ENCODE measurements at places on chromosomes 3 and 15.
A peak's percentile ranks its signal among the peaks of the same experiment; 100 is the strongest.

DNA sequence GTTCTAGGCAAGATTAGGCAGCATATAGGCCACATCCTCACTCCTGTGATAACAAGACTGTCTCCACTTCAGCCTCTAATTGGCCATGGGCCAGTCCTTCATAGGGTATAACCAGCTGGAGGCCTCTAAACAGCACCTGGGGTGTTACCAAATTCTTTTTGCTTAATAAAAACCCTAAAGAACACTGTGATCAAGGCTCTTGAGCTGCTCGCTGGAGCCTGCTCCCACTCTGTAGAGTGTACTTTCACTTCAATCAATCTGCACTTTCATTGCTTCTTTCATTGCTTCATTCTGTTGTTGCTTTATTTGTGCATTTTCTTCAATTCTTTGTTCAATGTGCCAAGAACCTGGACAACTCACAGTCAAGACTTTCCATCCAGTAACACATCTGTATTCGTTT is 36.2 kb upstream of the TOPBP1 start:
- DNase-seq: no peak

GRCh38 chr15:38048001-38048455 is 113.6 kb downstream of the TMCO5A start:
- no peak for DNase-seq

GRCh38 chr3:190089711-190090110 is 31.0 kb downstream of the P3H2 start:
- no peak for DNase-seq

DNA sequence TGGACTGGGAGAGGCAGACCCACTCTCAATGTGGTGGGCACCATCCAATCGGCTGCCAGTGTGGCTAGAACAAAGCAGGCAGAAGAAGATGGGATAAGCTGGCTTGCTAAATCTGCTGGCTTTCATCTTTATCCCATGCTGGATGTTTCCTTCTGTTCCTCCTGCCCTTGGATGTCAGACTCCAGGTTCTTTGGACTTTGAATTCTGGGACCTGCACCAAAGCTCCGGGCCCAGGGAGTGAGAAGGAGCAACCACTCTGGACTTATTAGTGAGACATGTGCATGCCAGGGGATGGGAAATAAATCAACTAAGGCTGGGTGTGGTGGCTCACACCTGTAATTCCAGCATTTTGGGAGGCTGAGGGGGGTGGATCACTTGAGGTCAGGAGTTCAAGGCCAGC is 20.0 kb upstream of the OSBPL11 start:
- DNase-seq: no peak

DNA sequence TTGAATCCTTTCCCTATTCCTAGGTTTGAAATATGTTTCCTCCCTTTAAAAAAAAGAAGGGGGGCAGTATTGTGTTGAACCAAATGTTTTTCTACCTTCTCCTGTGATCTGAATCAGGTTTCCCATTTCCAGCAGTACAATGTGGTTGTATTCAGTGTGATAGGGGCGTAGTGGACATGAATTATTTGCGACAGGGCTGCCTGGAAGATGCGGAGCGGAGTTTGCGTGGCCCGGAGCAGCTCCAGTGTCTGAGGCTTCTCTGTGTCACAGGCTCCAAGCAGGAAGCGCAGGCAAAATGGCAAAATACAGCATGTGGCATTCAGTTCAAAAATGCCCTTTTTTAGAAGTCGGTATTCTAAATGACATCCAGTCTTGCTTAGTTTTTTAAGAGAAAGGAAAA is 154.4 kb downstream of the PGPEP1L start:
- DNase-seq: peak; percentile 86

DNA sequence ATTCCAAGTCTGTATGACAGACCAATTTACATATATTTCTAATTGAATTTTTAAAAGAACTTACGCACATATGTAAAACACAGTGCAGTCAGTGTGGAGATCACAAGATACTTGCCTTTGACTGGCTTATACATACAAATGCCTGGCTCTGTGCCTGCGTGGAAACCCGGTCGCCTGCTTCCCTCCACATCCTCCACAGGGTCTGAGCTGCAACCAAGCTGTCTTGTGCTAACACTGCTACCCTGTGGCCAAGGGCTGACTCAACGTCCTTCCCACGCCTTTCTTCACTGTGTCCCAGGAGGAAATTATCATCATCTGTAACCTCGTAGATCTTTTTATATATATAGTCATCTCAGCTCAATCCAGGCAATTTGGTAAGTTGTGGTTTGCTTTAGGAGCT is 117.0 kb downstream of the WNT7A start:
- no peak for DNase-seq

- DNase-seq: no peak
Observed at GRCh38 chr3:181330821-181331563, 341.5 kb upstream of the DNAJC19 start.

DNA sequence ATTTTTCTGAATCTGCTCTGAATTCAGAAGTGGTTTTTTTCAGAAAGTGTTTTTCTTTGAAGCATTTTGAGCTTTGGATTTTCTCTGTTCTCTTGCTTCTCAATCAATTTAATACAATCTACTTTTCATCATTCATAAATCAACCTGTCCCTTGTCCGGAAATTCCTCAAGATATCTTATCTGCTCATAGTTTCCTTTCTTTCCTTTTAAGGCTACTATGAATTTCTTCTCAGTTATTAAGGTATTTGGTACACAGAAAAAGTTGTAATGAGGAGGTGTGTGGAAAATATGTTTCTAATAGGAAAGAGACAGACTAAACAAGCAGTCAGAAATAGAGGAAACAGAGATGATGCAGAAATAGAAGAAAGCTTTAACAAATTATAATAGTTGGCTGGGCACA is 14.4 kb downstream of the CGGBP1 start:
- no peak for DNase-seq
